Activated CD8-positive, alpha-beta T cell treated with anti-CD3 and anti-CD28 coated beads, Interleukin-2, amount 10 ng/mL, durations not matched to agents 7 days and 5 days (primary cell): ENCODE measurements at places on chromosomes 16 and 17. TPM values are rescaled to one million over a fixed set of nuclear protein-coding genes. Genes with fewer than 3 reads are reported as not detected.

DNA sequence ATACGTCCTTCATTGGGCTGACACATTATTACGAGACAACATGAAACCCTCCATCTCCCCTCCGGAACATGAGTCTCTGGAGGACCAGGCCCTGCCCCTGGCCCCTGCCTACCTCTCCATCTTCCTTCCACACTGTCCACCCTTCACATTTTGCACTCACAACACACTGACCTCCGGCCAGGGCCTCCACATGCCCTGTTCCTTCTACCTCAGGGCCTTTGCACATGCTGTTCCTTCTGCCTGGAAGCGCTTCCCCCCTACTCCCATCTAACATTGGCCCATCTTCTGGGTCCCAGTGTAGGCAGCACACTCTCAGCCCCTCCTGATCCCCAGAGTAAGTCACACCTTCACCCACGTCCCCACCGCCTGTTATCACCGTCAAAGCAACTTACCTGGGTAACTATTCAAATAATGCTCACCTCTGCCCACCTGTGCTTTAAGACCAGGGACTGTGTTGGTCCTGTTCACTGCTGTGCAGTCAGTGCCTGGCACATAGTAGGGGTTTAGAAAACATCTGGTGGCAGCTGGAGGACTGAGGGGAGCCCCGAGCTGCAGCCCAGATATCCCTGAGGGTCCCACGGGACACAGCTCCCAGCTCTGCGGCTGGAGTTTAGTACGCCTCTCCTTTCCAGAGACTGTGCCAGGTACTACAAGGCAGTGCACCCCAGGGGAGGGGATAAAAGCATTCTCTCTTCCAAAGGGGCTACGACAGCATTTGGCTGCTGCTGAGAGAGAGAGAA is 27.2 kb downstream of the RPH3AL start:
- DNase-seq, result no peak
- no peaks in the 10 kb centered on the region for H3K27me3 ChIP-seq
- no peak overlapping the region for H3K4me3 ChIP-seq
- H3K36me3 ChIP-seq, result no peaks in the 10 kb centered on the region
- H3K4me1 ChIP-seq, result no peaks in the 10 kb centered on the region
- H3K27ac ChIP-seq, result no peak overlapping the region

The TTLL6 gene
- not detected for total RNA-seq

GRCh38 chr17:46194393-46195216 is 1.4 kb upstream of the KANSL1 start:
- peak overlapping the region; percentile 84 for H3K4me3 ChIP-seq
- no peaks in the 10 kb centered on the region for H3K27me3 ChIP-seq
- H3K4me1 ChIP-seq, result peaks cover 61% of the 10 kb centered on the region
- DNase-seq, result peak; percentile 81

GRCh38 chr16:54431997-54432896 is 145.7 kb upstream of the IRX3 start:
- H3K4me3 ChIP-seq, result no peak overlapping the region
- H3K27ac ChIP-seq, result no peak overlapping the region
- peaks cover 16% of the 10 kb centered on the region for H3K27me3 ChIP-seq
- H3K36me3 ChIP-seq, result no peaks in the 10 kb centered on the region

- no peak for DNase-seq
- no peaks in the 10 kb centered on the region for H3K27me3 ChIP-seq
- no peaks in the 10 kb centered on the region for H3K4me1 ChIP-seq
- H3K36me3 ChIP-seq, result peaks cover 4% of the 10 kb centered on the region
- no peak overlapping the region for H3K4me3 ChIP-seq
- H3K27ac ChIP-seq, result no peak overlapping the region
Measured at GRCh38 chr17:21843318-21843865, 151.1 kb downstream of the KCNJ18 start.

- no peaks in the 10 kb centered on the region for H3K36me3 ChIP-seq
- H3K4me3 ChIP-seq, result no peak overlapping the region
- no peaks in the 10 kb centered on the region for H3K27me3 ChIP-seq
Measured at GRCh38 chr17:54353789-54354525, 531.2 kb downstream of the KIF2B start.

DNA sequence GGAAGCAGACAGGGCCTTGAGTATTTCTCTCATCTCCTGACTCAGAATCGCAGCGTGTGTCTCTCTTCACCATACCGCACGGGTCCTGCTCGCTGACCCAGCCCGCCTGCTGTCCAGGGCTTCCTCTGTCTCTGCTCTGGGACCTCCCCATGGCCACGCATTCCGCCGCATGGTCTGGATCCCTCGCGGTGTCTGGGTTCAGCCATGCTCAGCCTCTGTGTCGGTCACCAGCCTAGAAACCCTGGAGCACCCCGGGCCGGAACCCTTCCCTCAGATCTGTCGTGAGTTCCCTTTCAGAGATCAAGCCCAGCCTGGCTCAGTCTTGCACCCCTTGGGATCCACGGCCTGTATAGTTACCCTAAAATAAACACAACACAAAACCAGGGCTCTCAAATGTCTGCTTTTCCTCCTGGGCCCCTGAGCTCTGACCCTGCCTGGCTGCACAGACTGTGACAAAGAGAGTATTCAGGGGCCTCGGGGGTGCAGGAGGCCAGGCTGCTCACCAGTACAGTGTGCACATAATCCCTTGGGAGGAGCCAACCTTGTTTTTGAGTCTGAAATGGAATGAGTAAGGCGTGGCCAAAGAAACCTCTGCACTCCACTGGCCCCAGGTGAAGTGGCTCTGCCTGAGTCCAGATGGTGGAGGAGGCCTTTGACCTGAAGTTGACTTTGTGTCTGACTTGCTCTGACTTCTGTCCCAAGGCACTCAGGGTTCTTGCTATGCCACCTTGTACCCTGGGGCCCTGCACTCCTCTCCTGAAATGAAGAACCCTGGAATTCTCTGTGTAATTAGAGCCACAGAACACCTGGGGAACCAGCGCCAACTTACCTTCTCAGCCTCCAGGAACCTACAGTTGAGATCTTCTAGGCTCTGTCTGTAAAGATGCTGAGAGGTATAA is 5.8 kb upstream of the SPIRE2 start:
- H3K36me3 ChIP-seq, result no peaks in the 10 kb centered on the region
- no peak for DNase-seq
- H3K4me1 ChIP-seq, result peaks cover 12% of the 10 kb centered on the region

The MYH3 gene
- total RNA-seq, result 3.2 TPM

- peaks cover 4% of the 10 kb centered on the region for H3K4me1 ChIP-seq
- peaks cover 21% of the 10 kb centered on the region for H3K36me3 ChIP-seq
- DNase-seq, result no peak
- no peaks in the 10 kb centered on the region for H3K27me3 ChIP-seq
Measured at GRCh38 chr17:68368387-68368786, 77.1 kb downstream of the ARSG start.

DNA sequence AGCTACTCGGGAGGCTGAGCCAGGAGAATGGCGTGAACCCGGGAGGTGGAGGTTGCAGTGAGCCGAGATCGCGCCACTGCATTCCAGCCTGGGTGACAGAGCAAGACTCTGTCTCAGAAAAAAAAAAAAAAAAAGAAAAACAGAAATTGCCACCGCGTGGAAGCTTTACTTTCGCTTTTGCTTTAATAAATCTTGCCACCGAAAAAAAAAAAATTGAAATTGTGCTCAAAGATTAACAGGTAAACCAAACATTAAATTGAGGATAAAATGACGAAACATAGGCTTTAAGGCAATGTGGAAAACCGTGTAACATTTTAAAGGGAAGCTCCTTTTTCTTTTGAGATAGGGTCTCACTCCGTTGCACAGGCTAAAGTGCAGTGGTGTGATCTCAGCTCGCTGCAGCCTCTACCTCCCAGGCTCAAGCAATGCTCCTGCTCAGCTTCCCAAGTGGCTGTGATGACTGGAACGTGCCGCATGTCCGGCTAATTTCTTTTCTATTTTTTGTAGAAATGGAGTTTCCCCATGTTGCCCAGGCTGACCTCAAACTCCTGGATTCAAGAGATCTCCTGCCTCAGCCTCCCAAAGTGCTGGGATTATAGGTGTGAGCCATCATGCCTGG is 40.1 kb downstream of the ZNF276 start:
- H3K36me3 ChIP-seq, result peaks cover 78% of the 10 kb centered on the region
- H3K27me3 ChIP-seq, result no peaks in the 10 kb centered on the region
- peak overlapping the region; percentile 78 for H3K4me3 ChIP-seq
- H3K4me1 ChIP-seq, result peaks cover 36% of the 10 kb centered on the region
